ENCODE measurements at places on chromosomes 11 and 22.

GRCh38 chr11:6889835-6890234 lies 2.5 kb downstream of the OR2D2 start:
- no peak for DNase-seq

GRCh38 chr11:7253800-7254199 lies 2.1 kb downstream of the SYT9 start:
- no peak for DNase-seq

DNA sequence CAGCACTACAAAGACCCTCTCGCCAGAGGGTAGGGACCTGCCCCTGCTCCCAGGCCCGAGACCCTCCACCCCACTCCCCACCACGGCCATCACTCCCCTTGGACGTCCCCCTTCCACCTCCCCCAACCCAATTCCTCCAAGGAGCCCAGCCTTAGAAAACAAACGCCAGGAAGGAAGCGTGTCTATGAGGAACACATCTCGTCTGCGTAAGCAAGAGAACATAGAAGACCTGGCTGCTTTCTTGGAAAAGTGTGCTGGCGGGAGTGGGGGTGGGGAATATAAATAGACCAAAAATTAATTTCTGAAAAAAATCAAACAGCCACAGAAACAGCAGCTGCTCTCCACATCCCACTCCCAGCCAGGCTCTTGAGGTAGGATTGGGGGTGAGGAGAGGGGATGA lies 23.9 kb upstream of the IGSF9B start:
- DNase-seq = no peak

GRCh38 chr11:75345455-75346160 lies 5.9 kb downstream of the ARRB1 start:
- no peak for DNase-seq

GRCh38 chr11:36056160-36056751 lies 112.4 kb downstream of the LDLRAD3 start:
- DNase-seq = no peak
